Occipital lobe (tissue), 3 donors: ENCODE measurements at places on chromosomes 6 and 20. TPM values are rescaled to one million over a fixed set of nuclear protein-coding genes. Genes with fewer than 3 reads are reported as not detected.

The ZSCAN12 gene
- total RNA-seq: 19.0 TPM

The XKR7 gene
- total RNA-seq: 12.6 TPM

The TAF8 gene
- 4.8 TPM for total RNA-seq

- no peak for DNase-seq
Measured at GRCh38 chr6:14713008-14713960, 532.6 kb upstream of the JARID2 start.

- DNase-seq: no peak
Measured at GRCh38 chr6:132020138-132020581, 69.0 kb upstream of the CCN2 start.
